Mucosa of gallbladder (tissue), 1 donor: ENCODE measurements at places on chromosomes 7 and 10. TPM values are rescaled to one million over a fixed set of nuclear protein-coding genes. Genes with fewer than 3 reads are reported as not detected.

The EN2 gene
- total RNA-seq = not detected

The CUBN gene
- total RNA-seq = 0.92 TPM

The OPN1SW gene
- not detected for total RNA-seq

The RBM20 gene
- total RNA-seq = 1.4 TPM

The CLCN1 gene
- total RNA-seq = 1.2 TPM

The ERVW-1 gene
- total RNA-seq = not detected

The PALD1 gene
- total RNA-seq = 15.5 TPM

The IL6 gene
- 0.52 TPM for total RNA-seq

DNA sequence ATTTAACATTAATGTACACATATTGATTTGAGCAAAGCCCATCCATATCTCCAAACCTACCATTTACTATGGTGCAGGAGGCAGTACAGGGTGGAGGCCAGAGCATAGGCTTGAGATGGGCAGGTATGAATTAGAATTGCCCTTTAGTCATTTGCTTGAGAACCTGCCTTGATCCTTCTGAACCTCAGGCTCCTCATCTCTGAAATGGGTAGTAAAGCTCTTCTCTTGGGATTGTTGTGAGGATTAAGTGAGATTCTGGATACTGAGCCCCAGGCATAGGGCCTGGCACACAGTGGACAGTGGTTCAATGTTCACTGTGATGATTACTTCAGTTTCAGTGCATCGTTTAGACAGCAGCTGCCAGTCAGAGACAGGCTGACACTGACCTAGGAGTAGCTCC lies 5.0 kb upstream of the ATXN7L1 start:
- DNase-seq = no peak

GRCh38 chr7:114540291-114540690 lies 125.7 kb downstream of the FOXP2 start:
- no peak for DNase-seq

- DNase-seq = no peak
These were observed 7.8 kb upstream of the PANK1 start for GRCh38 chr10:89652806-89653370.

- no peak for DNase-seq
These were observed 65.0 kb upstream of the FGFR2 start for GRCh38 chr10:121662945-121663917.

- DNase-seq = no peak
These were observed 462.2 kb downstream of the AUTS2 start for GRCh38 chr7:70060298-70061068.

- no peak for DNase-seq
These were observed 115.8 kb downstream of the SEMA3D start for GRCh38 chr7:85070967-85071628.

GRCh38 chr7:142711746-142712616 lies 37.3 kb upstream of the PRSS1 start:
- DNase-seq = no peak

DNA sequence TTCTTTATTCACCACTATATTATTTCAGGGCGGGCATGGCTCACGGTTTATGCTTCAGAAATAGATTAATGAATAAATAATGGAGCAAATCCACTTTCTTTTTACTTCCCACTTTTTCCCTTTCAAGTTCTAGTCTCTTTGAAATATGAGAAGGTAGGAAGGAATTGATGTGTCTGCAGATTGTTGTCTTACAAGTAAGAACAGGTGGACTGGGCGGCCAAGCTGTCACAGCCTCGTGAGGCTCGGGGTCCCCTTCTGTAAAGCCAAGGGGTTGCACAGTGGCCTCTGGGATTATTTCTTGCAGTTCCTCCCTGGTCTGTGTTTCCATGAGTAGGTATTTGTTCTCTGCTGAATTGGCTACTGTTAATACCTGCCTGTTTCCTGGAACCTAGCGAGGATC lies 11.2 kb downstream of the VWA2 start:
- no peak for DNase-seq

GRCh38 chr7:101542527-101543241 lies 86.4 kb downstream of the MYL10 start:
- peak; percentile 73 for DNase-seq

DNA sequence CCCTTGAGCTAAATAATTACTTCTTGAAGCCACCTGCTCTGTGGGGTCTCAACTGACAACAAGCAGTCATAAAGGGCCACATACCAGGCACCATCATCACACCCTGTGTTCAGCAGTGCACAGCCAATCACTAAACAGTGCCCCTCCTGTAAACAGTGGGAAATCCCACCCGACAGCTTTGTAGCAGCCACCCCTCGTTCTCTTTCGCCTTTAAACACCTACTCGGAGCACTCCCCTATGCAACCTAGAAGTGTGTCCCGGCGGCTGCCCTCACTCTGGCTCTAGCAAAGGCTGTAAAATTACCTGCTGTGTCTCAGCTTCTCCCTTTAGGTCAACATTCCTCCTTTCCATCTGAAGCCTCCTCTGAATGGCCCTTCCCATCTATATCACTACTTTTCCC lies 111.9 kb downstream of the TCERG1L start:
- DNase-seq = no peak

- no peak for DNase-seq
These were observed 152.5 kb downstream of the SEMA3A start for GRCh38 chr7:84042110-84042539.
